ENCODE measurements at places on chromosomes 1 and 21. TPM values are rescaled to one million over a fixed set of nuclear protein-coding genes. Genes with fewer than 3 reads are reported as not detected.

DNA sequence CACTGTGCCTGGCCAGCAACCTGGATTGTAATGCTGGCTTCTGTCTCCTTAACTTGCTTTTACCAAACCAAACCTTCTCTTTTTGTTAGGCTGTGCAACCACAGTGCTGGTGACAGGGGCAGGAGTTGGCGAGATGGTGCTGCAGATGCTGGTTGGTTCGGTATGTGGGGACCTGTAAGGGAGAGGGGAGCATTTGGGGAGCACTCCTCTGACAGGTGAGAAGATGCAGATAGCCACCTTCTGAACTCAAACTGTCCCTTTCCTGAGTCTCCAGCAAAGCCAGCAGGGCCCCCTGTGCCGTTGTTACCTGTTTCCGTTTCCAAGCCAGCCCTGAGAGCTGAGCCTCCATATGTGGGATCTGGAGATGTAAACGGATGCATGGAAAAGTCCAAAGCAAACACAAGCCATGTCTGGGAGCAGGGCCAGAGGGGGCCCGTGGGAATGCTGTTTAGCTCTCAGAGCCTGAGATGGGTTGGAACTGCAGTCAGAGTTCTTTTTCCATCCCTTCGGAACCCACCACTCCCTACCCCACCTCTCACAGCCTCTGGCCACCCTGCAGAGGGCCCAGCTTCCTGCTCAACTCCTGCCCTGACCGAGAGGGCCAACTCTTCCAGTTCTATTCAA lies 34.0 kb downstream of the ELK4 start:
- DNase-seq: peak; percentile 97
- H3K27ac ChIP-seq: peak overlapping the region; percentile 92
- peaks cover 12% of the 10 kb centered on the region for H3K36me3 ChIP-seq

DNA sequence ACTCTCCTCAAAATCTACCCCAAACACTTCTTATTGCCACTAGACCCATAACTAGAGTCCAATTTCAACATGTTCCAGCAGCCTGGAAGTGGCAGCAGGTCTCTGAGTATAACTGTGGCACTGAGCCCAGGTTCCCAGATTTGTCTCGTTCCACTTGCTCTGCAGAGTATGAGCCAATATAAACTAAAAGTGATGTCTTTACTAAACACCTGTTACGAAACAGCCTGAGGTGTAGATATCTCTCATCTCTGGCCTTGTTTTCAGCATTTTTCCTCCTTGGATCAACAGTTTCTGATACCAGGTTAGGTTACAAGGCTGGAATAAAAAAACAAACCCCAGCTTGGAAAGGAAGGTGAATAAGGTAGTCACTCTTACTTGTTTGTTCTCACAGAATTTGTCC lies 25.2 kb upstream of the PRDX6 start:
- H3K36me3 ChIP-seq: no peaks in the 10 kb centered on the region
- H3K27me3 ChIP-seq: no peaks in the 10 kb centered on the region

GRCh38 chr1:165395478-165395877 lies 39.0 kb upstream of the LMX1A start:
- peaks cover 2% of the 10 kb centered on the region for H3K27me3 ChIP-seq
- DNase-seq: peak; percentile 61
- peaks cover 2% of the 10 kb centered on the region for H3K36me3 ChIP-seq
- no peak overlapping the region for H3K4me3 ChIP-seq

- H3K27ac ChIP-seq: no peak overlapping the region
- no peaks in the 10 kb centered on the region for H3K27me3 ChIP-seq
- H3K36me3 ChIP-seq: peaks cover 6% of the 10 kb centered on the region
- H3K4me3 ChIP-seq: no peak overlapping the region
- DNase-seq: no peak
These were observed 5.1 kb downstream of the PRXL2B start for GRCh38 chr1:2591581-2592261.

GRCh38 chr1:160839746-160840145 lies 22.9 kb downstream of the CD244 start:
- no peaks in the 10 kb centered on the region for H3K36me3 ChIP-seq
- no peaks in the 10 kb centered on the region for H3K4me1 ChIP-seq
- no peak overlapping the region for H3K4me3 ChIP-seq
- DNase-seq: peak; percentile 17
- no peaks in the 10 kb centered on the region for H3K27me3 ChIP-seq

- no peaks in the 10 kb centered on the region for H3K4me1 ChIP-seq
- H3K27me3 ChIP-seq: peaks cover 2% of the 10 kb centered on the region
- no peak overlapping the region for H3K4me3 ChIP-seq
- no peaks in the 10 kb centered on the region for H3K36me3 ChIP-seq
- no peak overlapping the region for H3K27ac ChIP-seq
- no peak for DNase-seq
These were observed 36.0 kb downstream of the LACTBL1 start for GRCh38 chr1:22936681-22937080.

GRCh38 chr1:17118268-17118667 lies 983 bp downstream of the PADI2 start:
- H3K4me1 ChIP-seq: peaks cover 62% of the 10 kb centered on the region
- H3K27ac ChIP-seq: peak overlapping the region; percentile 55
- H3K27me3 ChIP-seq: peaks cover 45% of the 10 kb centered on the region

GRCh38 chr1:40877698-40878097 lies 15.5 kb upstream of the CITED4 start:
- no peak overlapping the region for H3K4me3 ChIP-seq
- peak overlapping the region; percentile 45 for H3K27ac ChIP-seq

DNA sequence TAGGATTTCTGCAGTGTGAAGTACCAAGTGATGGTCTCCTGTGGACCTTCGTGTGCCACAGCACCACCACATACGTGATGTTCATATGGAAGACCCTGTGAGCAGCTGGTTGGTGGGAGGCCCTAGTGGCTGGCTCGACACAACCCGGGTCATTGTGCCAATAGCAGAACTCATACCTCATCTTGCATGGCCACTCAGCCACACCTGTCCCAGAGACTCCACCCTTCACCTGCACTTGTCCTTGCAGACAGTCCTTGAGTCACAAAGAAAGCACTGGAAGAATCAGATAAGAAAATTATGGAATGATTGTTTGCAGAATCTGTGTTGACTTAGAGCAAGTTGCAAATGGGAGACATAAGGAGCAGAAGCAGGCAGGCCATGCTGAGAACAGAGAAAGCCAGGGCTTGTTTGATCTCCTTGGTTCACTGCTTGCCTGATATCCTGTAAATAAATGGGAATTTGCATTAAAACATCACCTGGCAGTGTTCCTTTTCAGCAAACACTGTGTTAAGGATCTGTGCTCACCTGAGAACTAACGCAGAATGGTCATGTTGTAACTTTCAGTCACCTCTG lies 307.7 kb downstream of the SIPA1L2 start:
- H3K27ac ChIP-seq: no peak overlapping the region
- peaks cover 8% of the 10 kb centered on the region for H3K4me1 ChIP-seq
- no peak for DNase-seq
- H3K27me3 ChIP-seq: no peaks in the 10 kb centered on the region
- no peak overlapping the region for H3K4me3 ChIP-seq

DNA sequence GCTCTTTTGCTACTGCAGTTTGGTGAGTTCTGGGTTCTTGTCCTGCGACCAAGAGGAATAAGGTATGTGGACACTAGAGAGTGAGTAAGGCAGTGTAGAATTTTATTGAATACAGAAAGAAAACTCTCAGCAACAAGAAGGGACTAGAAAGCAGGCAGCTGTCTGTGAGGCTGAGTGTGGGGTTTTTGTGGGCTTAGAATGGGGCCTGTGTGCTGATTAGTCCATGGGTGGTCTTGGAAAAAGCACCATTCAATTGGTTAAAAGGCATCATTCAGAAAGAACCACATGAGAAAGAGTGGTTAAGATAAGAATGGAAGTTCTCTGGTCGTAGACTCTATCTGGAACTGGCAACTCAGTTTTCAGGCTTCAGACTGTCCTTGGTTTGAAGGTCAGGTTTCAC lies 298.8 kb downstream of the TGFB2 start:
- H3K27ac ChIP-seq: no peak overlapping the region
- H3K27me3 ChIP-seq: no peaks in the 10 kb centered on the region
- DNase-seq: no peak
- no peaks in the 10 kb centered on the region for H3K4me1 ChIP-seq

DNA sequence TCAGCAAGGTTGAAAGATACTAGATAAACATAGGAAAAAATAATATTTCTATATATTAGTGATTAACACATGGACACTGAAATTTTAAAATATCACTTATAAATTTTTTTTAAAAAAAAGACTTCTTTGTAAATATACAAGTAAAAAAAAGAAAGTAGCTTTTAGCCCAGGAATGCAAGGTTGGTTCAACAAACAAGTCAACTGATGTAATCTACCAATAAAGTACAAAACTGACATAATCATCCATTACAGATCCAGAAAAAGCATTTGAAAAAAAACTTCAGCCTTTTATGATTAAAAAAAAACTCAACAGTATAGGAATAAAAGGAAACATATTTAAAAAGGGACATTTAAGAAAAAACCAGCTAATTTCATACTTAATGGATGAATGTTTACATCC lies 48.4 kb downstream of the TRMT1L start:
- no peak for DNase-seq
- no peak overlapping the region for H3K27ac ChIP-seq
- no peak overlapping the region for H3K4me3 ChIP-seq
- no peaks in the 10 kb centered on the region for H3K4me1 ChIP-seq

GRCh38 chr21:25457946-25458345 lies 149.3 kb downstream of the MRPL39 start:
- H3K27me3 ChIP-seq: no peaks in the 10 kb centered on the region
- no peak overlapping the region for H3K4me3 ChIP-seq
- H3K36me3 ChIP-seq: no peaks in the 10 kb centered on the region

DNA sequence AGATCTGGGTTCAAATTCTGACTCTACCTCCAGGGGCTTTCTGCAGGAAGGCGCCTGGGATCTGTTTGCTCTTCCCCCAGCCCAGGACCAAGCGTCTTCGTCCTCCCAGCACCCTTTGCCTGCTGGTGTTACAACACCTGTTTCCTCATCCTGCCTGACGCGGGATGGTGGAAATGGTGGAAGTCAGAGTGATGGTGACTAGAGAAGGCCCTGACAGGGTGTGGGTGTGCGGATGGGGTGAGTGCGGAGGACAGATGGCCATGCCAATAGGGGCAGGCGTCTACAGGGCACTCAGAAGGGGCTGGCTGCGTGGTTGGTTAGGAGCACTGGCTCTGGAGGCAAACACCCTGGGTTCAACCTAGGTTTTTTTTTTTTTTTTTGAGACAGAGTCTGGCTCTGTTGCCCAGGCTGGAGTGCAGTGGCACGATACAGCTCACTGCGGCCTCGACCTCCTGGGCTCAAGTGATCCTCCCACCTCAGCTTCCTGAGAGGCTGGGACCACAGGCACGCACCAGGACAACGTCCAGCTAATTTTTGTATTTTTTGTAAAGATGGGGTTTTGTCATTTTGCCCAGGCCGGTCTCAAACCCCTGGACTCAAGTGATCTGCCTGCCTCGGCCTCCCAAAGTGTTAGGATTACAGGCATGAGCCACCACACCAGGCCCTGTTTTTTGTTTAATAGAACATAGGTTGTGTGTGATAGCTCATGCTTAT lies 1.5 kb downstream of the THEMIS2 start:
- peaks cover 26% of the 10 kb centered on the region for H3K4me1 ChIP-seq
- H3K36me3 ChIP-seq: no peaks in the 10 kb centered on the region
- peak overlapping the region; percentile 8 for H3K4me3 ChIP-seq
- peak overlapping the region; percentile 55 for H3K27ac ChIP-seq
- DNase-seq: peak; percentile 38

- no peaks in the 10 kb centered on the region for H3K36me3 ChIP-seq
- H3K4me3 ChIP-seq: no peak overlapping the region
- H3K27me3 ChIP-seq: no peaks in the 10 kb centered on the region
- H3K27ac ChIP-seq: no peak overlapping the region
- H3K4me1 ChIP-seq: peaks cover 26% of the 10 kb centered on the region
- DNase-seq: no peak
These were observed 8.4 kb downstream of the TRAF5 start for GRCh38 chr1:211334986-211335385.

DNA sequence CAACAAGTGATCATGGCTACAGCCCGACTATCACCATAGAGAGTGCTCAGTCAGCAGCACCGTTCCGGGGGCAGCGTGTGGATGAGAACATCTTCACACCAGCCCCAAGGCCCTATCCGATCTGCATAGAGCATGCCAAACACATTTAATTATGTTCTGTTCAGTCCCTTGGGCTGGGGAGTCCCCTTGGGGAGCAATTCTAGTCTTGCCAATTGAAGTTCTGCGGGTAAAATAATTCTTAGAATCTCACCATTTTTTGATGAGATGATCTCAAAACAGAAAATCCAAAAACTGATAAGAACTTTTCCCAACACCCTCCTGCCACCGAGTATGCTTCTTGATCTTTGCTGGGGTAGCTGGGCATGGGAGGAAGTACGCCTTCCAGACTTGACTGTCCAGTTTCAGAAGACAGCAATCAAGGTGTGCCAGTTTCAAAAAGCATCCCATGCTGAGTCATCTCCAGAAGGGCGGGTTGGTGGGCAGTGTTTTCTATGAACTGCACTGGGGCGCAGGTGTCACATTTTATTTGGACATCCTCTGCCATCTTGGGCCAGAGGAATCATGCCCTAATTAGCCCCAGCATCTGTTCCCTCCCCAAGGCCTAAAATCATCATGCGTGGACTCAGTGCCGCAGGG lies 20.8 kb upstream of the PTPRF start:
- no peak for DNase-seq
- H3K27me3 ChIP-seq: peaks cover 4% of the 10 kb centered on the region
- H3K36me3 ChIP-seq: no peaks in the 10 kb centered on the region
- no peak overlapping the region for H3K4me3 ChIP-seq
- H3K4me1 ChIP-seq: no peaks in the 10 kb centered on the region

DNA sequence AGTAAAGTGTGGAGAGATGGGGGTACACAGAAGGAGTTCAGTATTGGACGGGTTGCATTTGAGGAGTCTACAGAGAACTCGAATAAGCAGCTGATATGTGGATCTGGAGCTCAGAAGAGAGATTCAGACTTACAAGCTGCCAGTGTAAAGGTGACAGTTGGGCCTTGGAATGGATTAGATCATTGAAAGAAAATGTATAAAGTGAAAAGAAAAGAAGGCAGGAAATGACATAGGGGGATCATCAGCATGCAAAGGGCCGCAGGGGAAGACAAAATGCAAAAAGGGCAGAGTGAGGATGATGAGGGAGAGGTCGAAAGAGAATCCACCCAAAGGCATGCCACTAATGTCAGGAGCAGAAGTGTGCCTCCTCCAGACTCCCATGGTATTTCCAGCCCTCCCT lies 273.3 kb downstream of the TNR start:
- H3K4me3 ChIP-seq: no peak overlapping the region
- H3K27me3 ChIP-seq: no peaks in the 10 kb centered on the region
- no peak for DNase-seq
- H3K4me1 ChIP-seq: no peaks in the 10 kb centered on the region

GRCh38 chr1:23057301-23057700 lies 38.0 kb downstream of the KDM1A start:
- H3K4me3 ChIP-seq: no peak overlapping the region
- no peaks in the 10 kb centered on the region for H3K27me3 ChIP-seq
- no peak overlapping the region for H3K27ac ChIP-seq
- H3K36me3 ChIP-seq: peaks cover 42% of the 10 kb centered on the region
- H3K4me1 ChIP-seq: no peaks in the 10 kb centered on the region

The MTF2 gene
- 27.0 TPM for total RNA-seq

The SYT6 gene
- total RNA-seq: 0.40 TPM

The RRP1 gene
- total RNA-seq: 12.9 TPM

The KLHDC8A gene
- total RNA-seq: 0.22 TPM

The RIMKLA gene
- 0.71 TPM for total RNA-seq
